ENCODE measurements at places on chromosomes 6 and 20.

- no peak for DNase-seq
Observed at GRCh38 chr20:6104493-6105188, 18.2 kb downstream of the FERMT1 start.

DNA sequence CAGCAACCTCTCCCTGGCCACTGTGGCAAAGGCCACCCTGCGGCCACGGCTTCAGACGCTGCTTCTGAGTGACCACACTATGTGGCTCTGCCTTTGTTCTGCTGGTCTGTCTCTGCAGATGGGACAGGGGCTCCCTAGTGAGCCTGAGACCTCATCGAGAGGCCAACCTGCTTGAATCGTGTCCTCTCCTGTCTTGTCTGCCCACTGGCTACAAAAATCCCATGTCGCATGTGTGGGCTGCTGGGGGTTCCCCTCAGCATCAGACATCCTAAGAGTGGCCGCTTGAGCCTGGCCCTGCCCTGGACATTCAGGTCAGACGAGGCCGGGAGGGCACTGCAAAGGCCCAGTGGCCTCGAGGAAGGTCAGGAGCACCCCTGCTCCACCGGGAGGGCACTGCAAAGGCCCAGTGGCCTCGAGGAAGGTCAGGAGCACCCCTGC, 222.9 kb downstream of the DLL1 start:
- no peak for DNase-seq

DNA sequence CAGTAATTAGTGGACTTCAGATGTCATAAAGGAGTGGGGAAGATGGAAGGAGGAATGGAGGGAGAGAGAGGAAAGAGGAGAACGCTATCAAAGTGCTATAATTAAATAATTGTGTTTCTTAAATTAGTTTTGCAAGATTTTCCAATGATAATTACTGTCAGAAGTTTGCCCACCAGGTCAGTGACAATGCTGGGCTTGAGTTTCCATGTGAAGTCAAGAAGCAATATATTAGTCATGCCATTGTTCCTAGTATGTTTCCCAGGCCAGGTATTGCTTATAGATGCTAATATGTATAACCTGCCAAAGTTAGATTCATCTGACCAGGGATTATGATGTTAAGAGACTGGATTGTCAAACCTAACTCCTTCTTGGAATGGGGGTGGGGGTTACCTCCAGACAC, 131.9 kb downstream of the GJA10 start:
- no peak for DNase-seq

DNA sequence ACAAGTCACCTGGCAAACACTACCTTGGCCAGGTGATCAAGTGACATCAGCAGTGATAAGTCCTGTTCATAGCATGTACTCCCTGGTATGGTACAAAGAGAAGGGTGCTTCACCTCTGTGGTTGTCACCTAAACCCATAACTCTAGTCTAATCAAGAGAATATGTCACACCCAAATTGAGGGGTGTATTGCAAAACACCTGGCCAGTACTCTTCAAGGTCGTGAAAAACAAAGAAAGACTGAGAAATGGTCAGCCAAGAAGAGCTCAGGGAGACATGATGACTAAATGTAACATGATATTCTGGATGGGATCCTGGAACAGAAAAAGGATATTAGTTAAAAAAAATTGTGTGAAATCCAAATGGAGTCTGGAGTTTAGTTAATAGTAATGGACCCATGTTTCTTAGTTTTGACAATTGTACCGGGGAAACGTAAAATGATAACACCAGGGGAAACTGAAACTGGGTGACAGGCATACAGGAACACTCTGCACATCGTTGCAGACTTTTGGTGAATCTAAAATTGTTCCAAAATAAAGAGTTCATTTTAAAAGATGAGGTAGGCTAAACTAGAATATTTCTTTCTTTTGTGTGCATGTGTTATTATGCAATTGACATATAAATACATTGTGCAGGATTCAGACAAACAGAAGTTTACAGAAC, 262.0 kb downstream of the CDC5L start:
- no peak for DNase-seq

- DNase-seq = no peak
Observed at GRCh38 chr20:63541371-63541770, 4.2 kb upstream of the PTK6 start.

DNA sequence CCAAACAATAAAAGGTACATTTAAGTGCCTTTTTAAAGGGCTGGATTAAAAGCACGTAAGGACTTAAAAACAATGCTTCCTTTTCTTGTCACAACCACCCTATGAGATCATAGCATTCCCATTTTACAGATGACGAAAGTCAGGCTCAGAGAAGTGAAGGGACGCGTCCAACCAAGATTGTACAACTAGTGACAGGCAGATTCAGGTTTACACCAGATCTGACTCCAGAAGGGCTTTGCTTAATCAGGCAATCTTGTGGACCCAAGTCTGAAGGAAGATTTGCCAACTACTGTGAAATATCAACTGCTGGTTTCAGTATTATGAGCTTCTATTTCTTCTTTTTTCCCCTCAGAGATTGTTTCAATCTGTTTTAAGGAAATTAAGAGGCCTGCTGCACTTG, 877 bp downstream of the ENPP4 start:
- DNase-seq = no peak
